ENCODE measurements at places on chromosomes 3 and 15. TPM values are rescaled to one million over a fixed set of nuclear protein-coding genes. Genes with fewer than 3 reads are reported as not detected.

The PARL gene
- 60.6 TPM for total RNA-seq

The SLC9A9 gene
- 2.7 TPM for total RNA-seq

- DNase-seq, result no peak
These were observed 24.1 kb downstream of the CGGBP1 start for GRCh38 chr3:88034491-88035275.

DNA sequence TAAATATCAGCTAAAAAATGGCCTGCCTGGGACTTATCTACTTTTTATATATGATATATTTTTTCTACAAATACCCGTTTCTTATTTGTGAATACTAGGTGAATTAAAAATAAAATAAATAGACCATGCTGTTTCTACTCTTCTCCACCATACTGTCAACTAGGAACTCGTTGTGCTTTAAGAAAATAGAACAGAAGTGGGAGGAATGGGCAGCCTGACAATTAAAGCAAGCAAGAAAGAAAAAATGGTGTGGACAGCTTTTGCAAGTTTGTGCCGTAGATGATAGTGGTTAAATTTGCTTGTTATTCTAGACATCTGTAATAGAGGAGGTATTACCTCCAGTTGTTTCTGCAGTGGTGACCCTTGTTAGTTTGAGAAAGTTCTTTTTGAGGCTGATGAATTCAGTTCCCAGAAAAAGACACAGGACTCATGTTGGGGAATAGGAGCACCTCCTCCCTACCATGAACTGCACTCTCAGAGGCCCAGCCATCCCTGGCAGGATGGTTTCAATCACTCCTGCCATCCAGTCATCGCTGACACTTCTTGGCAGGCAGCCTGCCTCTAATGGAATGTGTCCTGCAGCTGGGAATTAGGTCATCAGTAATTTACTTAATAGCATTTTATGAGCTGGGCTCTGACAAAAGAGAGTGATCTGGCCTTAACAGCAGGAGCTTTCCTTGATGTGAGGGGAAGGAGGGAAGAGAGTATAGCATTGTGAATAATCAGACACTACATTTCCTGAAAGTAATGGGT lies 105.0 kb upstream of the GAP43 start:
- DNase-seq, result no peak

- no peak for DNase-seq
These were observed 77.0 kb downstream of the ITGA11 start for GRCh38 chr15:68354923-68355322.

GRCh38 chr3:58101499-58102389 lies 93.5 kb downstream of the FLNB start:
- DNase-seq, result no peak

- DNase-seq, result no peak
These were observed 60.1 kb upstream of the PFN2 start for GRCh38 chr3:150030841-150031240.

- peak; percentile 25 for DNase-seq
These were observed 16.1 kb downstream of the FGF7 start for GRCh38 chr15:49438962-49439631.

- DNase-seq, result no peak
These were observed 159.2 kb downstream of the TPRG1 start for GRCh38 chr3:189331002-189331418.

DNA sequence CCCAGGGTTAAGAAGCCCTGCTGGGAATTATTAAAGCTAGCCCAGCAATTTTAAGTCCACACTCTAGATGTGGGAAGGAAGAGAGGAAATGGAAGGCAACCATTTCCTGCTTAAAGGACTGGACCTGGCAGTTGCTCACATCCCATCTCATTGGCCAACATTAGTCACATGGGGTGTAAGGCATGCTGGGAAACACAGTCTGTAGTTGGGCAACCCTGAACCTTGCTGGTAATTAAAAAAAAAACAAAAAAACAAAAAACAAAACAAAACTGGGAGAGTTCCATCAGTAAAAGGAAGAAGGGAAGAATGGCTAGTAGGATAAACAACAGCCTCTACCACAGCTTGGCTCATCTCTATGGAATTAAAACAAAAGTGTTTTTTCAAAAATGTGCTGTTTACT lies 136.0 kb downstream of the VGLL4 start:
- DNase-seq, result no peak

DNA sequence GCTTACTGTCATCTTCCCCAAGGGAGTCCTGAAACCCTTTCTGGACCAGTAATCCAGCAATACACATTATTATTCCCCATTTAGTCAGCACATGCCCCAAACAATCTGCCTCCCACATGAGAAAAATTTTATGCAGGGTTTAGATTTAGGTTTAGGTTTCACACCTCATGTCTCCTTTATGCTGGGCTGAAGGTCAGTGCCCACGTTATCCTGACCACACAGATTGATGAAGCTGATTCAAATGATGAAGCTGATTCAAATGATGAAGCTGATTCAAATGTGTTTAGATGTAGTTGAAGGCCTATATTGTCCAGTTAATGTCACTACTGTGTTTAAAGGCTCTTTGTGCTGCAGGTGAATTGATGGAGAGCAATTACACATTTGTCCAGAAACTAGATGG lies 18.1 kb upstream of the ZBED2 start:
- DNase-seq, result no peak

GRCh38 chr3:133855772-133856171 lies 39.9 kb downstream of the RAB6B start:
- DNase-seq, result no peak

- no peak for DNase-seq
These were observed 52.9 kb upstream of the ROBO2 start for GRCh38 chr3:76986876-76987474.

- peak; percentile 93 for DNase-seq
These were observed at the start of the genes CCR5AS and CCRL2 for GRCh38 chr3:46406788-46407611. TSS of gene CCR5AS (minus strand) at chr3:46407066. TSS of gene CCRL2 (plus strand) at chr3:46407259. CDS start at chr3:46408080, 821 bp downstream.

DNA sequence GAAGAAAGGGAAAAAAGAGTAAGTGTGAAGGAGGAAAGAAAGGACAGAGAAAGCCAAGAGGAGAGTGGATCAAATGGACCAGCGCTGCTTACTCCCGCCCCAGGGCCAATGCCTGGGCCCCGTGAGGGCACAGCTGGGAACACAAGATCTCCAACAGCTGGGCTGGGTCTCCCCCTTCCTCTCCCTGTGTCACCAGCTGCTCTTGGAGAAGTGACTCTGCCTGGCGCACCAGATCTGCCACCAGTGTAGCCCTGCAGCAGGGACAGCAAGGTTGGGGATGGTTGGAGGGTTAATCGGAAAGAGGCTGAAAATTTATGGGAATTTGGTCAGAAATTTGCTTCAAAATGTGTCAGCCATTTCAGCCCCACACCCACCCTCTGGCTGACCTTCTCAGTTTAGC lies 8.4 kb downstream of the CDAN1 start:
- DNase-seq, result no peak

GRCh38 chr3:42926310-42926709 lies 20.4 kb downstream of the ZNF662 start:
- no peak for DNase-seq

Measured in left colon (tissue), 2 donors.